ENCODE measurements at places on chromosomes 2 and 18. TPM values are rescaled to one million over a fixed set of nuclear protein-coding genes. Genes with fewer than 3 reads are reported as not detected.

The LONRF2 gene
- 1.3 TPM for total RNA-seq

The SERPINB10 gene
- total RNA-seq: 0.30 TPM

The TMEM127 gene
- 76.2 TPM for total RNA-seq

The CYP1B1 gene
- 12.4 TPM for total RNA-seq

The ATP6V1B1 gene
- total RNA-seq: 37.5 TPM

The PAX8 gene
- total RNA-seq: 5.1 TPM

Measured in lower leg skin (tissue), 4 donors.